Stimulated activated CD4-positive, alpha-beta T cell treated with anti-CD3 and anti-CD28 coated beads, Interleukin-1b, Interleukin-23, amount 100 ng/mL, for 1 hour (primary cell): ENCODE measurements at places on chromosomes 7 and 10.

DNA sequence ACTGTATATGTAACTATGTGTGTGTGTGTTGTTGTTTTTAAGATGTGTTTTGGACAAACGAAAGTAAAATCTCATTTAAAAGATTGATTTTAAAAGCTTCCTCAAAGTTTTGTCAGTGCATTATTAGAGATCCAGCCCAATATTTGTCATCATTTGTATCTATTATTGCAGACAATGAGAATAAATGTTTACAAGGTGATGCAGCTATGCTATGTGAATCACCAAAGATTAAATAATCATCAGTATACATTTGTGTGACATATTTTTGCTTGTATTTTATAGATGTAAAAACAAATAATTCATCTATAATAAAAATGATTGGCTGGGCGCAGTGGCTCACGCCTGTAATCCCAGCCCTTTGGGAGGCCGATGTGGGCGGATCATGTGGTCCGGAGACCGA lies 35.3 kb upstream of the RTKN2 start:
- DNase-seq = no peak

- DNase-seq = no peak
Observed at GRCh38 chr7:134714470-134715205, 64.8 kb upstream of the CALD1 start.

- no peak for DNase-seq
Observed at GRCh38 chr7:39617005-39617404, 6.4 kb upstream of the RALA start.

- no peak for DNase-seq
Observed at GRCh38 chr7:48085942-48086341, 3.1 kb upstream of the UPP1 start.

- no peak for DNase-seq
Observed at GRCh38 chr7:105934572-105935185, 28.4 kb upstream of the CDHR3 start.

- DNase-seq = no peak
Observed at GRCh38 chr10:100662067-100662466, 83.3 kb upstream of the PAX2 start.

GRCh38 chr7:4500812-4501211 lies 181.3 kb upstream of the FOXK1 start:
- DNase-seq = no peak

GRCh38 chr7:116598861-116599260 lies 73.1 kb upstream of the MET start:
- no peak for DNase-seq

DNA sequence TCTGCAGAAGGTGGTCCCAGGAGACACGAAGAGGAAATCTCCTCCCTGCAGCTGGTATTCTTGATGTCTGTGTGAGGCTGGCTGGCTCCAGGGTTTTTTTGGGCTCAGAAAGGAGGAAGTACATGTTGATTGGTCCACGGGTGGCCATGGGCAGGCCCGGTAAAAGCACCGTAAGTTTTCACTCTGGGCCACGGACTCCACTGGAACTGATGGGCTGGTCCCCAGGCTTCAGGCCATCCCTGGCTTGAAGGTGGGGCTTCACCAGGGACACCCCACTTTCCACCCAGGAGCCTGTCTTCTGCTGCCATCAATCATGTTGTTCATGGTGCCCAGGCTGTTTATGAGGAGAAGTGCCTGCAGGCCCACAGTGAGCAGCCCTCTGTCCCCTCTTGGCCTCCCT lies 736.8 kb downstream of the PCDH15 start:
- DNase-seq = no peak

DNA sequence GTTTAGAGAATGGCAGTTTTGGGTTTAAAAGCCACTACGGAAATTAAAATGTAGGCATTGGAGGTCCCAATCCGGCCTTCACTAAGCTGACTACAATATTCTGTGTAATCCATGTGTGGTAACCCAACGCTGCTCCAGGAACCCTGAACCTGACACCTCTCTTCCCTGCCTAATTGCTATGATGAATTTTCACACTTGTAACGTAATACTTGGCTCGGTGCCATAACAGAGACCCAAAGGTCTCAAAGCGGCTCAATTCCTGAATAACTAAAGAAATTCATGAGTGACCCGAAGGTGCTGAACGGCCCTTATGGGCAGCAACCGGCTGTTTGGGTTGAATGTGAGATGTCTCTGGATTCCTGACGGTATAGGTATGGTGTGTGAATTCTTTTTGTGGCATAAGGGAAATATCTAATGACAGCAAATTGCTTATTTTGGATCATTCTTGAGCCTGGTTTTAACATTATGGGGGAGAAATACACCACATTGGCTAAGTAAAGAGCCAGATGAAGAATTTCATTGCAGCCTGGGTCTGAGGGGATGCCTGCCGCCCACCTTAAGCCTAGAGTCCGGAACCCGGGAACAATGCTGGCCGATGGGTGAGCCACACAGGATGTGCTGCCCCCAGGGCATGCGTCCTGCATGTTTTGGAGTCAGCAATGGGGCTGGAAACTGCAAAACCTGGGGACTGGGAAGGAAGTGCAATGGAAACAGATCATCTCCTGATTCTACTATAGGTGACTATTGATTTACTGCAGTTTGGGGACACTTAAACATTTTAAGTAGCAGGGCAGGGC lies 69.7 kb upstream of the FZD8 start:
- DNase-seq = no peak

GRCh38 chr10:59126261-59126660 lies 50.2 kb upstream of the PHYHIPL start:
- no peak for DNase-seq

DNA sequence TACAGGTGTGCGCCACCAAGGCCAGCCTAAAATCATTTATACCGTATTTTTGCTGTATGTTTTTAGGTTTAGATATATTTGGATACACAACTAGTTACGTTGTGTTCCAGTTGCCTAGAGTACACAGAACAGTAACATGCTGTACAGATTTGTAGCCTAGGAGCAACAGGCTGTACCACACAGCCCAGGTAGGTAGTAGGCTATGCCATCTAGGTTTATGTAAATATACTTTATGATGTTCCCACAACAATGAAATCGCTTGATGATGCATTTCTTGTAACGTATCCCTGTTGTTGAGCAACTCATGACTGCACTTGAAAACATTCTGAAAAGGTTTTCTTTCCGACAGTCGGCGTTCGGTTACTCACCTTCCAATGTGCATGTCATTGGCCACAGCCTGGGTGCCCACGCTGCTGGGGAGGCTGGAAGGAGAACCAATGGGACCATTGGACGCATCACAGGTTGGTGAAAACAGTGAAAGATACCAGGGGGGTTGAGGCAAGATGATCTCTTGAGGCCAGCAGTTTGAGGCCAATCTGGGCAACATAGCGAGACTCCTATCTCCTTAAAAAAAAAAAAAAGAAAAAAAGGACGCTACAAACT lies 7.7 kb downstream of the PNLIP start:
- no peak for DNase-seq

DNA sequence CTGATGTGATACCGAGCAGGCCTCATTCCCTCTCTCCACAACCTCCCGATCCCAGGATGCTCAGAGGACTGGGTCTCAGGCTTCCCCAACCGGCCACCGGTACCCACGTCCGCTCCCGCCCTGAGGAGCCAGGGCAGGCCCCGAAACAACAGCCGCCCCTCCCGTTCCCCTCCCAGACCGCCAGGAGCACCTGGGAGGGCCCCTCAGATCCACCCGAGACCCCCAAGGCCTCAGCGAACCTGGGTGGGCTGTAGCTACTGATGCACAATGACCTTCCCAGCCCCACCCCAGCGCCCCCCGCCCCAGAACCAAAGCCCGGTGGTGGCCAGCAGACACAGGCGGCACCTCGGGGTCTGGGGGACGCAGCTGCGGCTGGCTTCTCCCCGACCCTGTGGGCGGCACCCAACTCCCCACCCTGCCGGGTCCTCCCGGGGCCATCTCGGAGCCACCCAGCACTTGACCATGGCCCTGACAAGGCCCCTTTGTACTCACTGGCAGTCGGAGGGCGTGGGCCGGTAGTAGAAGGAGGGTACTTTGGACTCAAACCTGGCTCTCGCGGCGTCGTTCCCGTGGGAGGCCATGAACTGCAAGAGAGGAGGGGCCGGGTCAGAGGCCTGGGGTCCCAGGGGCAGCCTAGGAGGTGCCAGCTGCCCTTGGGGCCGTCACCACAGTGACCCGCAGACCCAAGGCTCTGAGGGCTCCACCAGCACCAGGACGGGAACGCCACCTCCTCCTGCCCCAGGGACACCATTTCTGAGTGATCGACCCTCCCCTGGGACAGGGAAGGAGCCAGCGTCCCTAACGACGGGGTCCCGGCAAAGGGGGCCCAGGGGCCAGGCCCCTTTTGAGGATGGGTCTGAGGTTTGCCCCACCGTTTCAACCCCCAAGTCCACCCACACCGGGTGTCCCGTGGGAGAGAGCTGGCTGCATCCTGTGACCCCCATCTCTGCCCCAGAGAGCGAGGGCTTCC lies 28.1 kb downstream of the ADAP1 start:
- no peak for DNase-seq

GRCh38 chr7:124191030-124191429 lies 158.2 kb upstream of the TMEM229A start:
- no peak for DNase-seq

DNA sequence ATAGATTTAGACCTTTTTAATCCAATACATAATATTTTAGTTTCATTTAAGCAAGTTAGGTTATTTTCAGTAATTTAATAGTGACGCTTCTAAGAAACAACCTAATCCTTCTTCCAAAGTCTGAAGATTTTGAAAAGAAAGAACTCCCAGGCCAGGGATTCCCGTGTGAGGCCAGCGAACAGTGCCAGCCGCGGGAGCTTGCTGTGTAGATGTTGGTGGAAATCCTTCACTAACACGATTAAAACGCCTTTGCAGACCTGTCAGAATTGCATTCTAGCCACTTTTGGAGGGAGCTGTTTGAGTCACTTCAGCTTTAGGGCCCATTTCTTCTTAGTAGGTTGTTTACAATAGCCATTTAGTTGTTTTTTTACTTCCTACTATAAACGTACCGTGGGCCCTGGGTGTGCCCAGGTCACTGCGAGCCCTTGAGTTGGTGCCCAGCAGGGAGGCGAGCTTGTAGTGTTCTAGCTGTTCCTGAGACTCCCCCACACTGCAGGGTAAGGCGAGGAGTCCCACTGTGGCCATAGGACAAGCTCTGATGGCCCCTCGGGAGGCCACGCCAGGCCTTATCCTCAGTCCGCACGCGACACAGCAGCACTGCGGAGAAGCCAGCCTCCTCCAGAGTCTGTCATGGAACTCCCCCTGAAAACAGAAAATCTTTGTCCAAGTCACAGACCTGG lies 32.3 kb downstream of the PPP2R2D start:
- no peak for DNase-seq

- no peak for DNase-seq
Observed at GRCh38 chr10:105950410-105950809, 1214.1 kb downstream of the SORCS1 start.

DNA sequence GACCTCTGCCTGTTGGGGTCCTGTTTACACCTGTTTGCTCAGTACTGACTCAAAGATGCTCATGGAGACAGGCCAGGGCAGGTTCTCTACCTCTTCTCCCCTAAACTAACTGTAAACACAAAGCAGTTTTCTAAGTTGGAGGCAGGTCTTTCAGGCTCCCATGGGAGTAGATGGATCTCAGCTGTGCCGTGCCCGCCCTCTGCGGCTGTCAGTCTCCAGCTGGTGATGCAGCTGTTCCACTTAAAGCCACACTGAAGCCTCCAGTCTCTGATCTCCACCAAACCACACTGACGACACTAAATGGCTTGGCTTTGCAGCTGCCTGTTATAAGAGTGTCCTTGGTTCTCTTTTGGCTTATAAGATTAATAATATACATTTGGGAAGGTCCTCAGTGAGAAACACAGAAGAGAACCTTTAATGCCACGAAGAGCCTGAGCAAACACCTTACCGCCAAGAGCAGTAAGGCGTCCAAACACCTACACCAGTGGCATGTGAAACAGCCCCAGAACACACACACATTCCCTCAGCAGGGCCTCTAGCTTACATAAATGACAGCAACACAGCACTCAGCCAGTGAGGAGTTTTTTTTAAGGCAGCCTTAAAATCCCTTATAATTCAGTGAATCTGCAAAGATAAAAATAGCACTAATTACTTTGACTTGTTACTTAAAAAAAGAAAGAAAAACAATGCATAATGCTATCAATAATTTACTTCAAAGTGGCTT lies 60.4 kb upstream of the KCNIP2 start:
- DNase-seq = no peak

DNA sequence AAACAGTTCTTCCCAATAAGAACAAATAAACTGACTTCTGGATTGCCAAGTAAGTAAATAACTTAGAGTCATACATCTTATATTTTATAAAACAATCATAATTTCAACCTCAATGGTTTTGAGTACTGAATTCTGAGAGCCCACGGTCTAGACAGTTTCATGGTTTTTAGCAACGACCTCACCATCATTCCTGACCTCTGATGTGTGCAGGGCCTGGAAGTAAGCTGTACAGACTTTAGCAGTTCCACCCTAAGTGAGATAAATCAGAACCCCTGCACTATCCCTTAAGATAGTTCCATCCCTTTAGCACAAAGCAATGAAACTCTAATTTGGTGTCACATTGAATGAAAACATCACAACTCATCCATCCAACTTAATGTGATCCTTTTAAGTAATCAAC lies 86.0 kb downstream of the NEBL start:
- DNase-seq = no peak

DNA sequence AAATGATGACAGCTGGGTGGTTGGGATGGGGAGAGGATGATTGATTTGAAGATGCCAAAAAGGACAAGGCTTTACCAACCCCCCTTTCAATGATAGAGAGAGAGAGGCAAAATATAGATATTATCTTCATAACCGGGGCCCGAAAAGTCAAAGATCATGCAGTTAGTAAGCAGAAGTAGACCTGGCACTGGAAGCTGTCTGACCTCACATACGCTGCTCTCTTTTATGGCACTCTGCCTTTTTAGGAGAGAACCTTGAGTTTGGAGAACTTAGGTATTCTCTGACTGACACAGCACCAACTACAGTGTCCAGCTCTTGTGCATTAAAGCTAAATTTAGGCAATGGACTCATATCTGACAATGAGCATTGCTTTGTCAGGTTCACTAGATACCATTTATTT lies 30.7 kb downstream of the CNNM2 start:
- DNase-seq = no peak

- DNase-seq = no peak
Observed at GRCh38 chr10:115001506-115002381, 63.7 kb downstream of the TRUB1 start.

GRCh38 chr10:131058799-131059198 lies 252.7 kb downstream of the TCERG1L start:
- DNase-seq = no peak
